ENCODE measurements at places on chromosomes 11 and 22.
A peak's percentile ranks its signal among the peaks of the same experiment; 100 is the strongest.

GRCh38 chr22:31080164-31080847 lies 812 bp upstream of the SMTN start:
- no peak for DNase-seq

GRCh38 chr11:86174101-86175046 lies 70.2 kb upstream of the EED start:
- DNase-seq: peak; percentile 28

GRCh38 chr11:44033411-44033850 lies 14.3 kb upstream of the ACCSL start:
- DNase-seq: no peak

DNA sequence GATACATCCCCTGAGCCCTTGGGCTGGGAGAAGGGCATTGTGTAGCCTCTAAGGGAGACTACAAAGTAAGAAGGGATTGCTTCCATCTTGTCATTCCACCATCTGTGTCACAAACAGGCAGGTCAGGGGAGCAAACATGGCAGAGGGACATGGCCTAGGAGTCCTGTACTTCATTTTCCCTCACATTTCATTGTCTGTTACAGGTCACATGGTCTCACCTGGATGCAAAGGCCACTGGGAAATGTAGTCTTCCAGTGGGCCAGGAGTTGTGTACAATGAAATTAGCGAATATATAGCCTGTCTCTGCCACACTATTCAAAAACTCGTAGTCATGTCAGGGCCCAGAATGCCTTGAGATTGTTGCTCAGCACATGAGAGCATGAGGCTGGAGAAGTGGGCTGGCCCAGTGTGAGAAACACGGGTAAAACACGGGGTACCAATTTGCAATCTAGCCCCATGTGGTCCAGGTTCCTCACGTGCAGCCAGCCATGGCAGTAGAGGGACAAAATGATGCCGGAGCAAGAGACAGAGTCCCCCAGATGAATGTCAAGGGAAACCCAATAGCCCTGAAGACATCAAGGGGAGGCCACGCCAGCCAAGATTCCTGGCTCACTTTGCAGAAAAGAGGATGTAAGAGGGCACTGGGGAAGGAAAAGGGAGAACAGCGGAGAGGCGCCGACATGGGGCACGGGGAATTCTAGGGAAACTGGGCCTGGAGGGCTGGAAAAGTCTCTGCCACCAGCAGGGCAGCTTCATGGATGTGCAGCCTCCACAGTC lies 47.7 kb upstream of the EMID1 start:
- no peak for DNase-seq

- DNase-seq: no peak
Observed at GRCh38 chr11:84819128-84819527, 808.0 kb downstream of the DLG2 start.

GRCh38 chr11:123197711-123198110 lies 2.7 kb upstream of the CLMP start:
- DNase-seq: peak; percentile 20

- DNase-seq: no peak
Observed at GRCh38 chr11:59574467-59574866, 41.1 kb downstream of the OSBP start.

GRCh38 chr11:122764371-122765090 lies 73.8 kb upstream of the CRTAM start:
- no peak for DNase-seq

GRCh38 chr11:126303623-126304456 lies at the start of gene DCPS:
TSS of gene DCPS (plus strand) at chr11:126304060. CDS start at chr11:126304081, 21 bp downstream.
- DNase-seq: peak; percentile 92

- DNase-seq: no peak
Observed at GRCh38 chr22:36156119-36156514, 4.4 kb downstream of the APOL3 start.

DNA sequence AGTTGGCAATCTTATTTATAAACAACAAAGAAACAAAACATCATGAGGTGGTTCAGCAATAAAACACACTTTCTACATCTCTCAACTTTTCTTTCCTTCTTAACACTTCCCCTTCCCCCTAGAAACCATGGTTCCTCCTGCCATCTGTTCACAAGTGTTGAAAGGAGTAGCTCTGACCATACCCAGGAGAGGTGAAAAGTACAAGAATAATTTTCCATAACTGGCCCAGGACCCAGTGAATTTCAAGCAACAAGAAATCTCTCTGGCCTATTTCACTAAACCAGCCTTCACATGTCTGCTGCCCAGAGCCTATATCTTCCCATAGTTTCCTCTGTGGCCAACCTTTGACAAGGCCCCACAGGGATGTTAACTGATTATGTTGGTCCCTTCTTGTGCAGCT lies 98.2 kb upstream of the CEP126 start:
- no peak for DNase-seq

- DNase-seq: no peak
Observed at GRCh38 chr11:88415495-88415894, 78.0 kb upstream of the CTSC start.

- peak; percentile 16 for DNase-seq
Observed at GRCh38 chr11:109853156-109853776, 239.9 kb upstream of the ZC3H12C start.

DNA sequence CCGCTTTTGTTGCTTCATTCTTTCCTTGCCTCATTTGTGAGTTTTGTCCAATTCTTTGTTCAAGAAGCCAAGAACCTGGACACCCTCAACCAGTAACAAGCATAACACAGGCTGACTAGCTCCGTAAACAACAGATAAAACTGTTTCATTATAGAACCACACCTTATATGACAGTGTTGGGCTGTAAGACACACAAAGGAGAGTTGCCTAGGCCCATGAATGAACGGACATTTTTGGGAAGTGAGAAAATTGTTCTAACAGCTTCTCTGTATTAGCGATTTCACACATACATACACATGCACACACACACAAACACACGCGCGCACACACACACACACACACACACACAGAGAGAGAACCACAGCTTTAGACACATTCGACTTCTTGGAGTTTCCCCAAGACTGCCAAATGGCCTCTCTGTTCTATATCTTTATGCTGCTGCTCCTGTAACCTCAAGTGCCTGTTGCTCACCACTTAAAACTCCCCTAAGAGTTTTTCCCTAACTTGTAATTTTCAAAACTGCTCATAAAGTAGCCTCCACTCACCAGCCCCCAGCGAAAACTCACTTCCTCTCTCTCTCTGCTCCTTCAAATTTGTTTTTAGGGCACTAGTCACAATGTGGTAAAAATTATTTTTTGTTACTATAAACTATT lies 35.9 kb downstream of the CTSC start:
- DNase-seq: no peak

DNA sequence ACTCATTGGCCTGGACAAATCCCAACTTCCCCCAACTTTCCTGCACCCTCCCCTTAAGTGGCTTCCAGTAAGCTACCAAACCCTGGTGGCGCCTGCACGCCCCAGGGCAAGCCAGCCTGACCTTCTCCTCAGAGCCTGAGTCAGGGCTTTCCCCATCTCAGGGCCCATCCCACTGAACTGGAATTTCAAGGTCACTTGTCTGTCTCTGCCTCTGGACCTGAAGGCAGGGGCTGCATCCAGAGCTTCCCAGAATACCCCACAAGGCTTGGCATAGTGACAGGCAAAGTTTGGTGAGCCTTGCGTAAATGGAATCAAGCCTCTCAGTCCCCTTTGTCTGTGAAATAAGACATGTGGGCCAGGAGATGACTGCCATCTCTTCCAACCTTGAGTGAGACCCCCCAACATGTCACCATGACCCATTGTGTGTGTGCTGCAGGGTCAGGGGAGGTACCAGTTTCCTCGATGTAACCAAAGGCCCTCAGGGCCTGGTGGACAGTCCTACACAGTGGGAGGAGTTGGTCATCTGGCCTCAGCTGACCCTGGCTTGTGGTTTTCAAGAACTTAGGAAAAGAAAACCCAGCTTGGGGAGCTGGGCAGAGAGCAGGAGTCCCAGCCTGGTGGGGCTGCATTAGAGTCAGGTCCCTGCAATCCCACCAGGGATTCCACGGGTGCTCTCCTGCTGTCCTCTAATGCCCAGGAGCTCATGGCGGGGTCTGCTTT lies 8.9 kb downstream of the ALX4 start:
- DNase-seq: no peak

- DNase-seq: peak; percentile 57
Observed at GRCh38 chr22:16824716-16825687, at the start of gene XKR3. TSS of gene XKR3 (minus strand) at chr22:16825411. CDS start at chr22:16808073, 17,338 bp downstream.

DNA sequence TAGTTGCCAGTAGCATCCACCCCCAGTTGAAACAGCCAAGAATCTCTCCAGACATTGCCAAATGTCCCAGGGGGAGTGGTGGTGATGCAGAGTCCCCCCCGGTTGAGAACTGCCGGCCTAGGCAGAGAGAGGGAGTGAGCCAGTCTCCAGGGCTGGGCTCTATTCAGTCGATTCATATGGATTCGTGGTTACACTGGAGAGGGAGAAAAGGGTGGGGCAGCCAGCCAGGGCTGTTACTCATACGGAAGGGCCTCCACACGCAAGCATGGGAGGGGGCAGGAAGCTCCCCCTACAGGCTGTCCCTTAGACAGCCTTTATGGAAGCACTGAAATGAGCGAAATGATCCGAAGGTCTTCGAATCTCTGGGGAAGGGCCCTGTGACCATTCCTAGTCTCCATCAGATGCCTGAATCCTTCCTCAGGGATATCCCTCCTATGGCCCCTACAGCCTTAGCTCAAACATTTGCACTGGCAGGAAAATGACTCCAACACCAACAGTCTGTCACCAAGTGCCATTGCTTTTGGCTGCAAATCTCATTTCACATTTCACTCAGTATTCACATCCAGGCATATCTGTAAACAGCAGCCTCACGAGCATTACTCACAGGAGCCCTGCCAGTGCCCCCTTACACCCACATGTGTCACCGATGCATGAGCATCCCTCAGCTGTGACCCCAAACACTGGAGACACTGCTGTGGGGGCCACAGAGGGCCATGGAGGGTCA lies 18.4 kb upstream of the TLCD5 start:
- peak; percentile 56 for DNase-seq

- DNase-seq: no peak
Observed at GRCh38 chr11:12102588-12103410, 7.6 kb upstream of the MICAL2 start.

DNA sequence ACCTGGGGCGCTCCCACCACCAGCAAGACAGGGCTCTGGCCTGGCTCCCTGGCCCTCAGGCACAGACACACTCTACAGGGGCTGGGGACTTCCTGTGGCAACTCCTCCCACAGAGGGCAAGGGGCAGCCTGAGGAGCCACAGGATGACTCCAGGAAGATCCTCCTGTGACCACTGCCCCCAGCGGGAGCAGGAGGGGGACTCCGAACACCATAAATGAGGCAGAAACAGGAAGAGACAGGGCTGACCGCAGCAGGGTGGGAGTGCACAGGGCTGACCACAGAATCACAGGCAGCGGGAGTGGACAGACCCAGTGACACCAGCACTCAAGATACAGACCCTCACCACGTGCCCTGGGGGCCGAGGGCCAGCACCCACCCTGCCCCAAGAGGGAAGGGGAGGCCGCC lies 10.8 kb downstream of the ARAP1 start:
- no peak for DNase-seq

DNA sequence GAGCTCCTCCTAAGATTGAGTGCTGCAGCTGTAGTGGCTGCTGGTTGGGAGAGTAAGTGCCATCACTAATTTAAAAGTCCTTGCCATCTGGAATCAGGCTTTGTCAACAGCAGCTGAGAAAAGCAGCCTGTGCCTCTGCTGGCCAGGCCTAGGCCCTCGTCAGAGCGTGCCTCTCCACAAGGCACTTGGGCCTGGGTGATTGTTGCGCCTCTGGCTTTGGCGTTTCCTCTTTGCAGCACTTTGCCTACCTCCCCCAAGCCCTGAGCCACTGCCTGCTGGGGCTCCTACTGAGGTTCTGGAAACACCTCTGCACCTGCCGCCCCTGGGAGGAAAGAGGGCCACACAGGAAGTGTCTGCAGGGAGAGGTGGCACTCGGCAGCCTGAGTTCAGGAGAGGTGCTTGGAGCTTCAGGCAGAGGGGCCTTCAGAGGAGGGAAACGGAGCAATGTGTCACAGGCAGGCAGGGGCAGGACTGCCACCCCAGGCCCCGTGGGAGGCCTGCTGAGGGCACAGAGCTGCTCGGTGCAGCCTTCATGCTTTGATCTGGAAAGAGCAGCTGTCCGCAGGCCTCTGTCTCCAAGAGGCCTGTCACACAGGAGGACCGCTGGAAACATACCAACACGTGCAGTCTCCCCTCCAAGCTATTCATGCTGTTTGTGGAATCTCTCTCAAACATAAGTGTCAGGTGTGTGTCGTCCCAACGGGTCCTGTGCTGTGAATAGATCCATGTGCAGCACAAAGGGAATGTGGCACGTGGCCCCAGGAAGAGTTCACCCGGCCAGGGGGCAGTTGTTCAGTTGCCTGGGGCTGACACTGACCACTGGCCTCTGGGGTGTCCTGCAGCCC lies 61.5 kb upstream of the EMID1 start:
- DNase-seq: no peak

DNA sequence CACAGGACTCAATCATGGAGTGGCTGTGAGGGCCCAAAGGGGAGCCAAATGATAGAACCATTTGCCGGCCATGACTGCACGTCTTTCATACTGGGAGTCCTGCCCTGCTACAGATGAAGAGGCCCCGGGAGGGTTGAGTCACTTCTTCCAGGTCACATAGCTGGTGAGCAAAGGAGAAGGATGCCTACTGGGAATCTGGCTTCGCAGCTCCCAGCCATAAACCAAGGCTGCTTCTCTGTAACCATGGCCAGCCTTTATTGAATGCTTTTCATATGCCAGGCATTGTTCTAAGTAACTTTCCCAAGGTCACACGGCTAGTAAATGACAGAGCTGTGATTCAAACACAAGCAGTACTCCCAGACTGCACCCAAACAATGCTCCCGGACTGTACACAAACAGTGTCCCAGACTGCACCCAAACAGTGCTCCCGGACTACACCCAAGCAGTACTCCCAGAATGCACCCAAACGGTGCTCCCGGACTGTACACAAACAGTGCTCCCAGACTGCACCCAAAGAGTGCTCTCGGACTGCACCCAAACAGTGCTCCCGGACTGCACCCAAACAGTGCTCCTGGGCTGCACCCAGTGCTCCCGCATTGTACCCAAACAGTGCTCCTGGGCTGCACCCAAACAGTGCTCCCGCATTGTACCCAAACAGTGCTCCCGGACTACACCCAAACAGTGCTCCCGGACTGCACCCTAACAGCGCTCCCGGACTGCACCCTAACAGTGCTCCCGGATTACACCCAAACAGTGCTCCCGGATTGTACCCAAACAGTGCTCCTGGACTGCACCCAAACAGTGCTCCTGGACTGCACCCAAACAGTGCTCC lies 89.8 kb downstream of the FBXO7 start:
- peak; percentile 79 for DNase-seq

DNA sequence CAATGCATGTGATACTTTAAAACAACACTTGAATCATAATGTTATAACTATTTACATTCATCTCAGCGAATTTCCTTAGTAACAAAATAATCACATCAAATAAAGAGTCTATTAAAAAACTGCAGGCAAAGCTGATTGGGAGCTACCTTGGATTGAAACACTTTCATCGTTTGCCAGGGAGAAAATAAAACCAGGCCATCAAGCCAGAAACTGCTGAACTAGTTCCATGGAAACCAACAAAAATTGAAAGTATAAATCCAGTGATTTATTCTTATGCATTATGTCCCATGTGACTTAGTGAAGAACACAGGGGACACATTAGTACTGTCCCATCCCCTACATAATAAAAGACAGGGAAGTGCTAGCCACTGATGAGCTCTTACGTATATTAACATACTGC lies 21.7 kb downstream of the SLC35F2 start:
- no peak for DNase-seq

All from COLO829 (cell line).